ENCODE measurements at places on chromosomes 4 and X. TPM values are rescaled to one million over a fixed set of nuclear protein-coding genes. Genes with fewer than 3 reads are reported as not detected.
A peak's percentile ranks its signal among the peaks of the same experiment; 100 is the strongest.

DNA sequence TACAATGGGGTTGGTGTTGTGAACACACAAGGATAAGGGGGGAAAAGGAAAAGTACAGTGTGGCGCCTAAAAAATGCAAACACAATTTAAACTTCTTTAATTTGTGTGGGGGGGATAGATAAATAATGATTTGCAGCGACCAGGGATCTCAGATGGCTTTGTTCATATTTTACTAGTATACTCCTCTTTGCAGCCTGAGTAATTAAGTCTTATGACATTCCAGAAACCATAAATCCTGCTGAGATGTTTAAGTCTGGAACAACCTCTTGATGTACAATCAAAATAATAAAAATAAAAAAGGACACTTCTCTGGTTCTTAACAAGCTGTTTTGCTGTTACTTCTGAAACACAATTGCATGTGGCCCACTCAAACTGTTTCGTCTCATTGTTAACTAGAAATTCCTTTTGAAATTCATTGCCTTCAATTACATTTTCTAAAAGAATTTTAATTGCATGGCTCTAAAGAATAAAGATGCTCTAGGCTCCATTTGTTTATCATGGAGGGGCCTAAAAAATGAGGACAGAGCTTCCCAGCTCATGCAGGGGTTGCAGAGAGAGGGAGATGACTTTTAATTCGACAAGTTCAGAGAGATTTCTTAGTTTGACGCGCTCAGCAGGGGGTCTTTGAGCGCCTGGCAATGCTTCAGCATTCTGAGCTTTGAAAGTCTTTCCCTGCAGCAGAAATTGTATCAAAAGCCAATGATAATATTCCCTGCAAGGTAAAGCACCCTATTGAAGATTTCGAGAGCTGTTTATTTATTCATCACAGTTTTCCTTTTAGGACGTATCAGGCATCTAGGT lies 892.4 kb upstream of the TENM3 start:
- DNase-seq, result no peak

The CITED1 gene
- total RNA-seq, result not detected

DNA sequence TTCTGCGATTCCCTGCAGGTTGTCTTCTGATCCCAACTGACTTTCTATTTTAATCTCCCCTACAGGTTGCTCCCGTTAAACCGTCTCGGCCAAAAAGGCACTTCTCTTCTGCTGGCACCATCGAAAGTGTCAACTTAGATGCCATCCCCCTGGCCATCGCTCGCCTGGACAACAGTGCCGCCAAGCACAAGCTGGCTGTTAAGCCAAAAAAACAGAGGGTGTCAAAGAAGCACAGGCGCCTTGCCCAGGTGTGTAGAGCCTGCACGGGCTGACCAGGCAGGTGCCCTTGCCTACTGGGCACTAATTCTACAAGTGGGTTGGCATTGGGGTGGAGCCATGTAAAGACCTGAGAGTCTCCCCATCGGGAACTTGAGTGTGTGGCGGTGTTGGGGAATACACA lies 74.2 kb downstream of the AASDH start:
- no peak for DNase-seq

- peak; percentile 71 for DNase-seq
Observed at GRCh38 chr4:38868059-38868960, 704 bp downstream of the FAM114A1 start.

DNA sequence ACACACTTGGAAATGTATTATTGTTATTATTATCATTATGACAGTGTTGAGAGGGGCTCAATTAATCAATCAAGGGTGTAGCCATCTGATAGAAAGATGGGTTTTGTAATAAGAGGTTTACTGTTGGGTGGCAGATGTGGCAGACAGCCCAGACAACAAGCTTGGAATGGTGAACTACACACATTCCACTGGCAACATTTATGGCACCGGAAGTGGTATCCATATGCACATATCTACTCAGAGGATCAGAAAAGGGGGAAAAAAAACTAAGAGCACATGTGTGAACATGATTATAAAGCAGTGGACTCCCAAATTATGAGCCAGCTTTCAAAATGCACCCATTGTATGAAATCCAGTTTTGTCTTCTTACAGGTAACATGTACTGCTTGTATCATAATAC lies 125.9 kb upstream of the ARX start:
- no peak for DNase-seq

The SLC25A53 gene
- 10.9 TPM for total RNA-seq
